ENCODE measurements at places on chromosomes 3 and 15.

- no peak for DNase-seq
Measured at GRCh38 chr15:67803996-67804843, 21.1 kb upstream of the SKOR1 start.

DNA sequence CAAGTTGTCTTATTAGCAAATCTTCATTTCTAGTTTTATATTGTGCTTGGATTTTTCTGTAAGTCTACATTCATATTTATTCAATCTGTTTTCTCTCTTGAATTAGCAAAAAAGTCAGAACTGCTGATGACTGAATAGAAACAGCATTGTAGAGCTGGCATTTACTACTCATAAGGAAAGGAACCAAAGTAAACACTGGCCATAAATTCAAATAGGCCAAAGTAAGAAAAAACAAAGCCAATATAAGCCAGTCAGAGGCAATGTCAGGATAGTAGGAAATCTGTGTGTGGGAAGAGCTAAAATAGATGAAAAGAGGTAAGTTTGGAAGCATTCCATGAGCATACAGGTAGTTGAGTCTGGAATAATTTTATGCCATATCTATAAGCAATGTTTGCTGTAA, 307.2 kb upstream of the SLITRK3 start:
- no peak for DNase-seq

- DNase-seq: no peak
Measured at GRCh38 chr15:80179935-80180334, 27.1 kb downstream of the FAH start.

- no peak for DNase-seq
Measured at GRCh38 chr3:178597371-178597770, 61.1 kb downstream of the KCNMB2 start.

- no peak for DNase-seq
Measured at GRCh38 chr3:12679468-12679867, 15.6 kb upstream of the RAF1 start.

- DNase-seq: no peak
Measured at GRCh38 chr15:30941520-30941919, 37.8 kb downstream of the FAN1 start.

DNA sequence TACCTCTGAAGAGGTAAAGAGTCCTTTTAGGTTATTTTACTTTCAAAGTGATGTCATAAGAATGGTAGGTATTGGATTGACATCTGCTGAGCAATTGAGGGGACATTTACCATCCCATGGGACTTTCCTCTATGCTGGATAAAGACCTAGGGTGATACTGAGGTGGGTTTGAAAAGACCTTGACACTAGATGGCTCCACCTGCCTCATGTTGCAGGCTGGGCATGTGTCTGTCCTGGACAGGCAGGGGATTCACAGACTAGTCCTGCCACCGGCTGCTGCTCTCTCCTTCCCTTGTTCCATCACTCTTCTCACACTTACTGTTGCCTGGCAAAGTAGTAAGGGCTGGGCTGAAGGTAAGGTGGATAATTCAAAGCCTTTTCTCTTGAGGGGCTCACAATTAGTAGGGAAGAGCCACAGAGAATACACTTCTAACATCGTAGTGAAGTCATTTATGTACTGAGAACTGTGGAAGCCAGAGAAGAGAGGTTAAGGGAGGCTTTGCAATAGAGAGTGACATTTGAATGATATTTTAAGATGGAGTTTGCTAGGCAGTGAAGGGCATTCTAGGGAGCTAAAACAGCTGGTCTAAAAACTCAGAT, 27.7 kb downstream of the TRAK1 start:
- DNase-seq: peak; percentile 44

All from NCI-H1436 (cell line).